Stimulated activated CD4-positive, alpha-beta T cell treated with anti-CD3 and anti-CD28 coated beads, Interleukin-4, amount 100 ng/mL, for 4 hours (primary cell): ENCODE measurements at places on chromosomes 11 and 22.

GRCh38 chr22:26302726-26303125 is 126.3 kb upstream of the ASPHD2 start:
- DNase-seq, result no peak

DNA sequence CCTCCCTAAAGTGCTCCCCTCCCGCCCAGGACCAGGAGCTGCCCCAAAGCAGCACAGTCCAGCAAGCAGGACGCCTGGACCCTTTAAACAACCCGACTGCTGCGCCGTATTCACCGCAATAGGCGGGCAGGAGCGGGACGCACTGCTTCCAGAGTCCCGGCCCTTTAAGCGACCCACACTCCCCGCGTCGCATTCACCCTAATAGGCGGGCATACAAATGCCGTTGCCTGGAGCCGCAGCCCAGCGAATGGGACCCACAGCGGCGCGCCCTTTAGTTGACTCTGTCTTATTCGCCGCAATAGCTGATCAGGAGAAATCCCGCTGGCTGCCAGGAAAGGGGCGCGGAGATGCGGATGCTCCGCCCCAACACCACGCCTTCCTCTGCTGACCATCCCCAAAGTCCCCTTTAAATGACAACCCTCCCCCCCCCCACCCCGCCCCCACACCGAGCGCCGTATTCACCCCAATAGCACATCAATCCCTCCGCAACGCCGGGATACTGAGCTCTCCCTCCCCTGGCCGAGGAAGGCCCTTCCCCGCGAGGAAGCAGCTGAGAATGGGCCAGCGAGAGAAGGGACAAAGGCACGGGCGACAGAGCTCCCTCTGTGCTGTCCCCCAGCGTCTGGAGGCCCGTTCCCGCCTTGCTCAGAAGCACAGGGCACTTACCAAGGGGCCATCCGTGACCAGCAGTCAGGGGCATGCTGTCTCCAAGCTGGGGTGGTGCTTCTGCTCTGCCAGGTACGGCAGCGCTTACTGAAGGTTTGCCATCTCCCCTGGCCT is 4.7 kb downstream of the OSBPL5 start:
- peak; percentile 23 for DNase-seq

DNA sequence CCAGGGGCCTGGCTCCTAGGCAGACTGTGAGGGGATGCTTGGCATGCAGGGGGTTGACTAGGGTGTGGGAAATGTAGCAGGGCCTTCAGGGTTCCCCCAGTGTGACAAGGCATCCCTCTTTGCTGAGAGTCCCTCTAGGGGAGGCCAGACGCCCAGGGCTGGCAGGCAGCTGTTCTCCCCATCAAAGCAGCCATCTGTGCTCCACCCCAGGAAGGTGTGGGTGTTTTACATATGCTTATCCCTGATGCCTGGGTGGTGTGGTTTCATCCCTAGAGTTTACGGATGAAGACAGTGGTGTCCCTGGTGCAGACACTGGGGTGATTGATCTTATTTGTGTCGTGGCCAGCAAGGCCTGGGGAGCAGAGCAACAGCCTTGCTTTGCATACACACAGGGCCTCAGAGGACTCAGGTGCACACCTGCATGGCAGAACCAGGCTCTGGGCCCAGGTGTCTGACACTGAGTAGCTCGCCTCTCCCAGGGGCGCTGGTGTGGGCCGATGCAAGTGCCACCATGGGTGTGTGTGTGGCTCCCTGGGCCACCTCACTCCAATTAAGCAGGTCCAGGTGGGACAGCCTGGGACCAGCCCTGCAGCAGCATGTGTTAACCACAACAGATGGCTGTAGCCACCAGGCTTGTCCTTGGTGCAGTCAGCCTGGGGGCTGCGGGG is 74.2 kb downstream of the MED15 start:
- no peak for DNase-seq

GRCh38 chr11:17612221-17613188 is 65.4 kb downstream of the OTOG start:
- no peak for DNase-seq

DNA sequence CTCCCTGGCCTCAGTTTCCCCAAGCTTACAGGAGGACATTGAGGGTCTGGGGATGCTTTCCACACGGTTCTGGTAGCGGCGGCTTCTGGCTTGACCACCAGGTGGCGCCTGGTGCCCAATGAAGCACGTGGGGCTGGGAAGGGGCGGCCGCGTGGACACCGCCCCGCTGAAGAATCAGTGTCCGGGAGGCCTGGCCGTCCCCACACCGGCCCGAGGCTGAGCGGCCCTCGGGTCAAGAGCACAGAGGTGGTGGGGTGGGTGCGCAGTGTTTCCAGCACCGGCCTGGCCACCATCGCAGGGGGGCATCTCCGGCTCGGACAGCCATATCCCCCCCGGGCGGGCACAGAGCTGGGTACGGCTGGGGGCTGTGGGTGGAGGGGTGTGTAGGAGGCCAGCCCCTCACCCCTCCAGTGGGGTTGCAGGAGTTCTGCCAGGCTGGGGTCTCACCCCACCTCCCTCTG is 27.8 kb upstream of the PPARA start:
- DNase-seq, result peak; percentile 60

- DNase-seq, result no peak
Observed at GRCh38 chr11:35064114-35064800, 74.7 kb upstream of the CD44 start.

- no peak for DNase-seq
Observed at GRCh38 chr11:99920956-99921355, 766.1 kb upstream of the ARHGAP42 start.

- no peak for DNase-seq
Observed at GRCh38 chr22:48842976-48843375, 984.7 kb downstream of the BRD1 start.

GRCh38 chr11:12835286-12835685 is 161.1 kb downstream of the TEAD1 start:
- DNase-seq, result no peak

- no peak for DNase-seq
Observed at GRCh38 chr11:113014262-113015097, 53.3 kb downstream of the NCAM1 start.

DNA sequence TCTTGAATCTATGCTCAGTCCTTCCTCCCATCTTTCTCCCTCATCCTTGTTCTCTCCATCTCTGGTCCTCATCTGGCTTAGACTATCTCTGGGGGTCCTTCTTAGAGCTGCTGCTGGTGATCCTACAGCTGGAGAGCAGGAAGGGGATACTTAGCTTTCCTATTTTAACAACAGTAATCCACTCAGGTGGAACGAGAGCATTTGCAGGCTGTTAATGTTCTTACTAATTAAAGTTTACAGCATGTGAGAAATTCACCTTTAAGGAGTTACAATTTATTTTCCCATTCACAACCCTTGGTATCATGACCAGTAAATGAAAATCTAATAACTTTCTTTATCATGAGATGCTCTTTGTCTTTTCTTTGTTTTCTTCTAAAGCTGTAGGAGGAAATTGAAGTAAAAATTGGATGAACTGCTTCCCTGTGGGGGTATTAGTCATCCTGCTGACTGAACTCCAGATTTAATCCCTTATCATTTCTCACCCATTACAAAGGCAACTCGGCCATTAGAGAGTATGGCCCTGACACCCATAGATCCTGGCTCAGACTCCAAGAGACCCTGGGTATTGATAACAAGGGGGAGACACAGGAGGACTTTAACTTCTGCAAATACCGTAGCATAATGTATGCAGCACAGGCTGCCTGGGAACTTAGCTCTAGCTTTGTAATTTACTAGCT is 37.6 kb upstream of the MTNR1B start:
- DNase-seq, result no peak

GRCh38 chr11:6402061-6402470 is 11.8 kb downstream of the SMPD1 start:
- no peak for DNase-seq

DNA sequence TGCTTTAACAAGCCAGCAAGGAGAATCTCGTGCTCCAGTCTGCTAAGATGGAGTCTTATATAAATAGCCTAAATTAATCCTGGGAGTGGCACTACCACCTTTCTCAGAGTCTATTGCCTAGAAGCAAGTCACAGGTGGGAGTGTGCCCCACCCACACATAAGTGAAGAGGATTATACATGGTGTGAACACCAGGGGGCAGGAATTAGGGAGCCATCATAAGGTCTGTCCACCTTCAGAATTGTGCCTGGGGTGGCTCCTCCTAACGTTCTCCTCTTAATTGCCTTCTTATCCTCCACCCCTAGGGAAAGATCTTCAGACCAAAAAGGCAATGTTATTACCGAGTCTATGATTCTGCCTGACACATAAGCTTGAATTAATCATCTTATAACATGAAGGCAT is 276.8 kb upstream of the SESN3 start:
- no peak for DNase-seq

DNA sequence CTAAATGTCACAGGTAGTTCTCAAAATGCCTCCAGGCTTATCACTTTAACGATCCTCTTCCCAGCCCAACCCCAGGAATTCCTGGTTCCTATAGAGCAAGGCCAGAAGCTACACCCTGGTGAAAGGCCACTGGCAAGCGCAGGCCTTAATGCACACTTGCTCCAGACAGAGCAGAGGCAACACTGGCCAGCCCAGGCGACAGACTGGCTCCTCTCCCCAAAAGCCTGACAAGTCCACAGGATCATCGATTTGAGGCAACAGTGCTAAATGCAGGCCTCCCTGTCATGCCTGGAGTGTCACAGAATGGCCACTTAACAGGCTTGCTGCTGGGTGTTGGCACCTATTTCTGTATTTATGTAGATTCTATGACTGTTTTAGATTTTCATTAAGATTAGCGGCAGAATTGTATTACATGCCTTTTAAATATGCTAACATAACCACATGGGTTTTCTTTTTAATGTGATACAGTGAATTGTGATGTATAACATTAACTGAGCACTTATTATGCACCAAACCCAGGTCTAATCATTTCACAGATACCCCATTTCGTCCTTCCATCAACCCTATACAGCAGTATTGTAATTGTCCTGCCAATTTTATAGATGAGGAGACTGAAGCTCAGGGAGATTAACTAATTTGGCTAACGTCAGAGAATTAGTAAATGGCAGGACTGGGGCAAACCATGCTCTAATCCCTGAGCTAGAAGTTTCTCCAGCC is 38.6 kb downstream of the PACSIN2 start:
- DNase-seq, result no peak

DNA sequence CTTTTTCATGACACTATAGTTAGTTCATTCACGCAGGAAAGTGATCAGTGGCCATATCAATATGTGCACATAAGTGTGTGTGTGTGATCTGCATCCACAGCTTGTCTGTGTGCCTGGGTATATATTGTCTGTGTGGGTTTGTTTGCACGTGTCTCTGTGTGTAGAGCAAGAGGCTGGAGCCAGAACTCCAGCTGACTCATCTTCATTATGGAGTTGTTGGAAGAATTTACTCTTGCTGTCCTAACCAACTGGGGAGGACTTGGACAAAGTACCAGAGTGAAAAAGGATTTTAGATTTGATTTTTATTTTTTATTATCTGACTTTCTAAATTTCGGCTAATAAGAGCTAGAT is 63.9 kb downstream of the TP53I11 start:
- no peak for DNase-seq

DNA sequence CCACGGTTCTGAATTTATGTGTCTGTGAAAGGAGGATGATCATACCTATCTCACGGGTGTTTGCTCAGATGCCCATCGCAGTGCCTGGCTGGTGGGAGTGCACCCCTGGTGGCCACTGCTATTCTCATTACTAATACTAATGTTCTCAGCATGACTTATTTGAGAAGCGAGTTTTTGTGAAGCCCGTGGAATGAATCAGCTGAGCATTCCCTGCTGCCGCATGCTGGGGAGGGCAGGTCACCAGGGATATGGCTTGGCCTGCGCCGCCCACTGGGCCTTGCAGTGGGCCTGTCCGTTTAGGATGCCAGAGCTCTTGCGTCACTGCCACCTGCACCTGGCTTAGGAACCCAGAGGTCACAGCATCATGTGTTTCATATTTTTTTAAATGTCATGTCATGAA is 16.9 kb downstream of the CTTN start:
- DNase-seq, result no peak

DNA sequence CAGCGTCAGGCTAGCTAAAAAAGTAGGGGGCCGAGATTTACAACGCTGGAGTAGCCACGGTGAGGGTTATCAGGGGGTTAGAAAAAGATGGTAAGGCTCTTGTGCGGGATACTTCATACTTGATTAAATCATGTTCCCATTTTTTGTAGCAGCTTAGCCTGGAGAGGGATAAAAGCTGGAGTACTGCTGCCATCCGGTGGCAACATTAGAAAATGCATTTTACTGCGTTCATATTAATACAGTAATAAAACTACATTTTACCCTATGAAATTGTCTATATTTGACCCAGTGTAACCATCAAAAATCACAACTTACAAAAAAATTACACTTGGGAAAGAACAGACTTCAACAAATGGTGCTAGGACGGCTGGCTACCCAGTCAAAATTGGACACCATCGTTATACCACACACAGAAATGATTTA is 17.3 kb downstream of the RPUSD4 start:
- DNase-seq, result peak; percentile 16

- DNase-seq, result no peak
Observed at GRCh38 chr11:110989428-110990133, 255.9 kb upstream of the POU2AF2 start.

- no peak for DNase-seq
Observed at GRCh38 chr11:117888139-117888566, 11.7 kb upstream of the FXYD6 start.

- DNase-seq, result no peak
Observed at GRCh38 chr11:8127447-8127846, 41.4 kb downstream of the RIC3 start.

DNA sequence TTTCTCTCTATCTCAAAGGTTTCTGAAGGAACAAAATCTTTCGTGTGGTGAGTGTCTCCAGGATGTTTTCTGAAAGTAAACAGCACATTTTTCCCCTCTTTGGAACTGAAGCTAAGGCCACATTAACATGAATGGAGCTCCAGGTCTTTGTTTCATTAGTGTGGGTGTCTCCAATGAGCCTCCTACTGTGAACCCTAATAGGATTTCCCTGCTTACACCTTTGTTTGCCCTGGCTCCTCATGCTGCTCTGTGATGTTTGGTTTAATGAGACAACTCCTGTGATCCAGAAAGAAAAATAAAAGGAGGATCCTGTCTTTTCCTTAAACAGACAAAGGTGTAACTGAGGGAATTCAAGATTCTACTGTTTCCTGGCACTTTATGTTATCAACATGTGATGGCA is 76.9 kb upstream of the SLC6A5 start:
- no peak for DNase-seq

GRCh38 chr11:28659716-28660348 is 551.6 kb downstream of the METTL15 start:
- DNase-seq, result no peak

GRCh38 chr11:19777039-19777376 is 64.4 kb downstream of the NAV2 start:
- no peak for DNase-seq
